ENCODE measurements at places on chromosomes 3 and 15. TPM values are rescaled to one million over a fixed set of nuclear protein-coding genes. Genes with fewer than 3 reads are reported as not detected.

Gene FGF12
- total RNA-seq = 15.7 TPM

Gene AP3B2
- 24.7 TPM for total RNA-seq

Gene MYL3
- not detected for total RNA-seq

Gene NIPA2
- total RNA-seq = 26.0 TPM

Gene MORC1
- not detected for total RNA-seq

Gene CHCHD6
- total RNA-seq = 38.9 TPM

Gene SRGAP3
- total RNA-seq = 9.7 TPM

DNA sequence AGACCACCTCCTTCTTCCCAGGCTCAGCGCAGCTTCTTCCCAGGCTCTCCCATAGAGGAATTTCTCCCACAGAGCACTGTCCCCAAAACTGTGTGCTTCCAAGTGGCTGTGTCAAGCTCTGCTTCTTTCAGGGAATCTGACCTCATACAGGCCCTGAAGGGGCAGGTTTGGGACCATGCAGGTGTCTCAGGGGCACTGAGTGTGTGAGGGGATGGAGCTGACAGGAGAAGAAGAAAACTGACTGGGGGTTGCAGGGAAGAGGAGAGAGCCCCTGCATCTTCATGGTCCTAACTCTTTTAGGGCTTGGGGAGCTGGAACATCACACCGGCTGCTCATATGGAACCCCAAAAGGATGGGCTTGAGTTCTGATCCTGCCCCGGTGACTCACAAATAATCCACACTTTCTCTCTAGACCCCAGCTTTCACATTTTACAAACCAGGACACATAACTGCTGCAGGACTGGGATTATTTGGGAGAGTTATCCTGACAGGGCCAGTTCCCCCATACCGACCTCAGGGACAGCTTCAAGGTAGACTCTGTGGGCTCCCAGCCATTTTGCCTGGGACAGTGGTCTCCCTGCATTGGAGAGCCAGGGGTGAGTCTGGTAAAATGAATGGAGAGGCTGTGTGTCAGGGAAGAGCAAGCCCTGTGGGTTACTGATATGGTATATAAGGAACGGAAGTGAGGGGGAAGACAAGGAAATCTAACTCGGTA is 316.1 kb downstream of the TLE3 start:
- DNase-seq = no peak

GRCh38 chr3:179299999-179300613 is 22.7 kb upstream of the ZNF639 start:
- DNase-seq = no peak

DNA sequence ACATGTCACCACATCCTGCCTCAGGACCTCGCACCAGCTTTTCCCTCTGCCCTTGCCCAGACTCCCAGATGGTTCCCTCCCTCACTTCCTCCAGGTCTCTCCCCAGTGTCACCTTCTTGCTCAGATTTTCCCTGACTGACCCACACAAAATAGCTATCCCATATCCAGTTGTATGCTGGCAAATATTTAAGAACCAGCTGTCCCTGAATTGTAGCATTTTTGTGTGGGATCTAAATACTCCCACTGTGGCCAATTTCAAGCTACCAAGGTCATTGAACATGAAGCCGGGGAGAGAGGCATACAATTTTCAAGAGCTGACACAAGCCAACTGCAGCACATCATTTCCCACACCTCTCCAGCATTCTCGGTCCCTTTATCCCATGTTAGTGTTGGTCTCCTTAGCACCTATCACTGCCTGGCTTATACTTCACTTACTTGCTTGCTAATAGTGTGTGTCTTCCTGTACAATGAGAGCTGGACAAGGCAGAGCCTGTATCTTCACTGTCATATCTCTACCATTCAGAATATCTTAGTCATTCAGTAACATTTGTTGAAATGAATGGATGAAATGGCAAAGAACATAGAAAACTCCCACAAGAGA is 101.3 kb upstream of the CTNNB1 start:
- DNase-seq = no peak

DNA sequence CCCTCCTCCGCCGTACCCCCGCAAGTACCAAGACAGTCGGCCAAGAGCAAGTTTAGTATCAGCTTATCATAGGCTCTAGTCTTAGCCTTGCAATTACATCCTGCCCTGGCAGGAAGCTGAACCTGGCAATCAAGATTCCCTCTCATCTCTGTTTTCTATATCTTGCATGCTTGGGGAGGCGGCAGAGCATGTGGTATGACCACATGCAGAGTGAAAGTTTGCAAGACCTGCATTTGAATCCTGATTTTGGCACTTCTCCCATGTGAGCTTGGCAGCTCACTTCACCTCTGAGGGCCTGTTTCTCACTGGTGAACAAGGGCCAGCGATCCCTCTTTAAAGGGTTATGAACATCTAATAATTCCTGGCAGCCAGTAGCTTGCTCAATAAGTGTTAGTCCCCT is 106.1 kb upstream of the FRMD4B start:
- no peak for DNase-seq

DNA sequence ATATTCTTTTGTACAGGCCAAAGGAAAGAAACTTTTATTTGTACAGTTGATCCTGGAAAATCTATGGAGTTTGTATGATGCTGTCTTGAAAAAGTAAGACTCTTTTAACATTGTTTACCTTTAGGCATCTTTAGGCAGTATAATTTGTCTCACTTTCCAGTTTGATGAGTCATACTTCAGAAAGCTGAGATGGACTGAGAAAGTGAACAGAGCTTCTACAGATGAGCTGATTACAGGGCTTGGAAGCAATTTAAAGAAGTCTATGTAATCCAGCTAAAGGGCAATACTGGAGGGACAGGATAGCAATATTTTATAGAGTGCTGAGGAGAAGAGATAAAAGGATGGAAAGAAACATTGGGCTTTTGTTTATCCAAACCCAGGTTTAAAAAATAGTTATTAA is 123.5 kb upstream of the GOLGA6L4 start:
- DNase-seq = no peak

GRCh38 chr3:111735243-111735758 is 123.8 kb upstream of the PHLDB2 start:
- peak; percentile 59 for DNase-seq

DNA sequence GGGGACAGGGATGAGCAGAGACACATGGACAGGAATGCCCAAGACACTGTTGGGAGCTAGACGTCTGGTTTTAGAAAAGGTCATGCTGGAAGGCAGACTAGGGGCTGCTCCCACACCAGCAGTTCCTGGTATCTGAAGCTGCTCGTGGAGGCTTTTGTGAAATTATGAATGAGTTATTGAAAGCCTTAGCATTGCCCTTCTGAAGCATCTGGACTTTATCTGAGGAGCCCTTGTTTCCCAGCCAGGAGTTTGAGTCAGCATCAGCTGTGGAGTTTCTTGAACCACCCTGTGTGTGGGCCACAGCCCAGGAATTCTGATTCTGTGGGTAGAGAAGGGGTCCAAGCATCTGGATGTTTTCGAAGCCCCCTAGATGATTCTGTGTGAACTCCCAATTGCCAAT is 258.7 kb downstream of the SLCO3A1 start:
- DNase-seq = no peak

DNA sequence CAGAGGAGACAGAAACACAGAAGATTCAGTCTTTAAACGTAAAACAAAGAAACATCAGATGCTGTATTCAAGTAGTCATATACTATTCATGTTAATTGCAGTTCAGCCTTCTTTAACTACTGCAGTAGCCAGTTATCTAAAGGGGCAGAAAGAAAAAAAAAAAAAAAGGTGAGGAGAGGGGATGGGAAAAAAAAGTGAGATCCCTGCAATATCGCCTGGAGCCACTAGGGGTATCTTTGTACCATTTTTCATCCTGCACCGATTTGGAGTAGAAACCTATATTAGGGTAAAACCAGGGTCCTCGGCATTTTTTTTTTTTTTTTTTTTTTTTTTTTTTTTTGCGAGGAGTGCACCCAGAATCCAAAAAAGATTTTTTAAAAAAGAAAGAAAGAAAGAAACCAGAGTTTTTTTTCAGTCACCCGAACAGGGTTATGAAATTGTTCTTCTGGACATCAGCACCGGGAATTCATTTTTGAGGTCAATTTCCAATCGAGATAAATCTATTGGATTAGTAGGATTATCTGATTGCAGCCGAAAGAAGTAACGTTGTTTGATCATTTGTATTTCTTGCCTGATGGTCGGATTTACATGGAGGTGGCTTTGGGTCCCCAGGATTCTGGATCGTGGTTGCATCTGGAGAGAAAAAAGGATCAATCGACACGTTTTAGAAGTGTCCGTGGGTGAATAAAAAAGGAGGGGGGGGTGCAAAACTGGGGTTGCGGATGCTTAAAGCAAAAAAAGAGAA is 186.7 kb downstream of the NLGN1 start:
- peak; percentile 66 for DNase-seq
